RPMI7951 (cell line): ENCODE measurements at places on chromosomes 3 and 15.

GRCh38 chr15:29018995-29019976 lies 133.5 kb downstream of the APBA2 start:
- no peak for DNase-seq

DNA sequence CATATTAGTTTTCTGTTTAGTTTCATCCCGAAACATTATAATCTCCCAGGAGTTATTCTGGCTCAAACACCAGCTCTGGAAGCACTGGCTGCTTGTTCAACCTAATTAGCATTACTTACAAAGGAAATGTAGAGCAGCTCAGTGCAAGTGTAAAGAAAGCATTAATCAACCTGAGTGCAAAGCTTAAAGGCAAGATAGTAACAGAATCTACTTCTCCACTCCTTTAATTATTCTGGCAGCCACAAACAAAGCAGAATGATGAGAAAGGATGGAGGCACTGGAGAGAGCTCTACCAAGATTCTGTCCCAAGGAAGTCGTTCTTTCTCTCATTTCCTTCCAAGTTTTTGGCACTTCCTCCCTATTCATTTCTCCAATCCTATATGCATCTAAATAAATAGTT lies 1384.0 kb downstream of the ZPLD1 start:
- DNase-seq: no peak

- DNase-seq: peak; percentile 4
Observed at GRCh38 chr3:133301194-133301593, 98.7 kb upstream of the BFSP2 start.

DNA sequence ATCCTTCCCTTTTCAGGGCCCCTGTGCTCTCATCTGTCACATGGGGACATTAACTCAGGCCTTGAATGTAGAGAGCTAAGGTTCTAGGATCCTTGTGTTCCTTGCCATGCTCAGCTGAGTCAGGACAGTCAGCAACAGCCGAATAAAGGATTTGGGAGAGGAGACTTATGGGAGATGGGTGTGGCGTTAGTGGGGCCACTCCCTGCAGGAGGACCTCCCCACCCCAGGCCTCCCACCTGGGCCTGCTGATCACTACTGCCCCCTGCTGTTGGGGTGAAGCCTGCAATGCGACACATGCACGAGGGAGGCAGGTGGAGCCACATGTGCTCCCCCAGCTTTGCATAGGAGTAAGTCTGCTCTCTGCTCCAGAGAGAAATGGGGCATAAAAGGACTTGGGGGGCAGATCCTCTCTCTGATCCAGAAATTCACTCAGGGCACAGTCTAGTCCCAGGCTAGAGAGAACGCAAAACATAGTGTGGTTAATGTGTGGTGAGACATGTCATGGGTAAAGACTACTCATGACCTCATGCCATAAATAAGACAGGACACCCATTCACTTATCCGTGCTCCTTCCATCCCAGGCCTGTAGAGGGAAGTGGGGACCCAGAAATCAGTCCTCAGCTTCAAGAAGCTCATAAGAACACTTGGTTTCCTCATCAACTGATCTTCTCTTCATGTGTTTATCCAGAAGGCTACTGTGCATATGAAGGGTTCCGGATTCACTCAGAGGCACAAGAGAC lies 19.4 kb downstream of the RBP1 start:
- DNase-seq: peak; percentile 63

DNA sequence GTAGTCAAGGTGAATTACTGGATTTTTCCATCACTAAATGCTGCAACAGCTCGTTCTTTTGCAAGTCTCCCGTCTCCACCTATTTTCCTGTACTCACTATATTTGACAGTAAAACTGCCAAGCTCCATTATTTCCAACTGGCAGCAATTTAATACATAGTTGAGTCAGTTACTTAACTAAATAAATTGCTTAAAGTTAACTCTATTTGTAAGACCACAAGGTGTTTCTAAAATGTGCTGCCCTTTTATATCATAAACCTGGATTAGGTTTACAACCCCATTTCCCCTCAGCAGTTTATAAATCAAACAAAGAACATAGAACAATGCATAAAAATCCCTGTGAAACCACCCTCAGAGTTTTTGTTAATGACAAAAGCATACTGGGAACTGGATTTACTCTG lies 211.4 kb upstream of the DPH6 start:
- DNase-seq: no peak

DNA sequence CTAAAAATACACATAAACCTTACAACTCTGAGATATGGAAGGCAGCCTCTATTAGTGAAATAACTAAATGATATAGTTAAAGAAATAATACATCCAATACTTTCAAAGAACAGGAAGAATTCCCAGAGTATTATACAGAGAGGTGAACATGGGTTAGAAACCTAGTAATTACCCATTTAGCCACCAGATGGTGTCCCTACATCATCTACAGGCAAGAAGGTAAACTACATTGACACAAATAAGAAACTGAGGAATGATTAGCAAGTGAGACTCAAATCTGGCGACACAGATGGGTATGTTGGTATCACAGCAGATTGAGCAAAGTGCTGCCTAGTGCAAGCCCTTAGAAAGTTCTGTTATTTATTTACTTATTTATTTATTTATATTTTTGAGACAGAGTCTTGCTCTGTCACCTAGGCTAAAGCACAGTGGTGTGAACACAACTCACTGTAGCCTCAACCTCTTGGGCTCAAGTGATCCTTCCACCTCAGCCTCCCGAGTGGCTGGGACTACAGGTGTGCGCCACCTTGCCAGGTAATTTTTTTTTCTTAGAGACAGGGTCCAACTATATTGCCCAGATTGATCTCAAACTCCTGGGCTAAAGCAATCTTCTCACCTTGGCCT lies 28.2 kb downstream of the NEK4 start:
- peak; percentile 34 for DNase-seq

- no peak for DNase-seq
Observed at GRCh38 chr15:26879706-26880105, 12.8 kb downstream of the GABRA5 start.

DNA sequence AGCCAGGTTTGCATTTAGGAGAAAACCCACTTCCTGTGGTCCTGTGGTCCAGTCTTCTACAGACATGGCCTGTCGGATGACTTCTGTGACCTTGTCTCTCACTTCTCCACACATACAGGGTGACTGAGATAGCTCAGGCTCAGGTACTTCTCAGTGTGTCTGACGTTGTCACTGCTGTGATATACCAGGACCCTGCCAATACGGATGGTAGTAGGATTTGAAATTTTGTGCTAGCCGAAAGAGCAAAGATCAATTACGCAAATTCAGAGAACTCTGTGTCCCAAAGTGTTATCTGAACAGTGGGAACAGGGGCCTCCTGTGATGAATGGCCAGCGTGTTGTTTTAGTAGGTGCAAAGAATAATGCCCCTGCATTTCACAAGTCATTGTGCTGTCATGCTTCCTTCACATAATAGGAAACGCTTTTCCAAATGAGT lies 128.9 kb downstream of the MCTP2 start:
- no peak for DNase-seq

DNA sequence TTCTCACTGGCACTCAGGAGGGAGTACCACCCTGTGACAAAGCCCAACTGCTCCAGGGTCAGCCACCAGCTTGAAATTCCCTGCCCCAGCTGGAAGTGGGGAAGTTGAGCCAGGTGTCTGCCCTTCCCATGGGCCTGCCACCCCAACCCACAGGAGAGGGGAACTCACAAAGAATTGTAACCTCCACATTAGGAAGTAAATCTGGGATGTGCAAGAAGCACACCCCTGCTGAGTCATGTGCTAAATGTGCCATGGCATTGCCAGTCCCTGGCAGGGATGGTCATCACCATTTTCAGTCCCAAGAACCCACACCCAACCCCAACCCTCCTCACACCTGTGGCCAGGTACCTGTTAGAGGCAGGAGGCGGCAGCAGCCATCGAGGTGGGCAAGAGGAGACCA lies 165.2 kb upstream of the THBS1 start:
- no peak for DNase-seq

- DNase-seq: no peak
Observed at GRCh38 chr3:143414571-143415253, 295.1 kb downstream of the CHST2 start.

GRCh38 chr3:11736136-11736833 lies 92.6 kb upstream of the VGLL4 start:
- DNase-seq: no peak

- DNase-seq: no peak
Observed at GRCh38 chr15:28014623-28015200, 84.4 kb downstream of the OCA2 start.

GRCh38 chr15:36495456-36495991 lies 83.9 kb upstream of the CDIN1 start:
- no peak for DNase-seq

DNA sequence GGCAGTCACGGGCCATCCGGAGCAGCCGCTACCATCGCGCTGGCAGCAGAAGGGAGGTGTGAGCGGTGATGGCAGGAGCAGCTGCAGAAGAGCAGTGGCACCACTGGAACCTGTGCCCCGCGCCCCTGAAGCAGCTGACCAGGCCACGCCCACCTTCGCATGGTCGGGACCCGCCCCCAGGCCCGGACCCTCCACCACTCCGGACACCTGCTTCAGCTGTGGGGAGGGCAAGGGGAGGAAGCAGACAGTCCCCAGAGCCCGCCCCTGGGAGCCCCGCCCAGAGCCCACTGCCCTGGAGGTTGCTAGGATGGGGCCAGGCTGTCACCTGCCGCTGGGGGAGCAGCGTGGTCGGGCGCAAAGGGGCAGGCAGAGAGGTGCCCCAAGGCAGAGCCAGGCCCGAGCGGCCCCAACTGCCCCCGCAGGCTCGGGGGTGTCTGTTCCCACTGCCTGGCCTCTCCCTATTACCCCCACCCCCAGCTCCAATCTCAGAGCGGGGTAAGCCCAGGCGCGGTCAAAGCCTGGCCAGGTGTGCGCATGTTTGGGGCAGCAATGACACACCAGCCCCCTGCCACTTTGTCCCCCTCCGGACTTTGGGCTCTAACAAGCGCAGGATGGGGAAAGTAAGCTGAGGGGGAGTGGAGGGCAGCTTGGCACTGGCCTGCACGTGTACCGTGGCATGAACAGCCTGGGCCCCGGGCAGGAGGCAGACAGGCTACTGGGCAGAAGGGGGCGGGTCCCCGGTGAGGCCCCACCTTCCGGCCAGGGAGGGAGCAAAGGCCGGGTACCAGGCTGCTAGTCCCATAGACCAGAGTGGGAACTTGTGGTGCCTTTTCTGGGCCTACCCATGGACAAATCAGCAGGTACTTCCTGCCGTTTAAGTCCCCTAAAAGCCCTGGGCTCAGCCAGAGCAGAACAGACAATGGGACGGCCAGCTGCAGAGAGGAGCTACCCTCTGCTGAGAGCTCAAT lies 8.7 kb downstream of the SPCS1 start:
- DNase-seq: no peak
